Muscle of back (tissue), 13 donors: ENCODE measurements at places on chromosomes 3 and 15.

GRCh38 chr3:108863799-108864135, 41.2 kb downstream of the TRAT1 start:
- DNase-seq: no peak

DNA sequence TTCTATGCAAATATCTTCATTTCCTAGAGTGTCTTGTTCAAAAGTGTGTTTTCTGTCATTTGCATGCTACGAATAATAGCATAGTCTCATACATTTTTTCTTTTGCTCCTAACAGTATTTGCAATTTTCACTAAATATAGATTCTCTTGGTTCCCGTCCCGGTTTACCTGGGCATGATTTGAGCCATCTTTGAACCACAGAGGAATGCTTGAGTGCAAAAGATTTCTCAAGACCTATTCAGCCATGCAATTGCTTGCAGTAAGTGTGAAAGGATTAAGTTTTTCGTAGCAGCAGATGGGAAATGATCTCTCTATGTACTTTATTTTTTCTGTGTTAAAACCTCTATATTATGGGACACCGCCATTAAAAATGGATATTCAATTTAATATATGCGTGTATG, 733.0 kb downstream of the ZPLD1 start:
- no peak for DNase-seq

DNA sequence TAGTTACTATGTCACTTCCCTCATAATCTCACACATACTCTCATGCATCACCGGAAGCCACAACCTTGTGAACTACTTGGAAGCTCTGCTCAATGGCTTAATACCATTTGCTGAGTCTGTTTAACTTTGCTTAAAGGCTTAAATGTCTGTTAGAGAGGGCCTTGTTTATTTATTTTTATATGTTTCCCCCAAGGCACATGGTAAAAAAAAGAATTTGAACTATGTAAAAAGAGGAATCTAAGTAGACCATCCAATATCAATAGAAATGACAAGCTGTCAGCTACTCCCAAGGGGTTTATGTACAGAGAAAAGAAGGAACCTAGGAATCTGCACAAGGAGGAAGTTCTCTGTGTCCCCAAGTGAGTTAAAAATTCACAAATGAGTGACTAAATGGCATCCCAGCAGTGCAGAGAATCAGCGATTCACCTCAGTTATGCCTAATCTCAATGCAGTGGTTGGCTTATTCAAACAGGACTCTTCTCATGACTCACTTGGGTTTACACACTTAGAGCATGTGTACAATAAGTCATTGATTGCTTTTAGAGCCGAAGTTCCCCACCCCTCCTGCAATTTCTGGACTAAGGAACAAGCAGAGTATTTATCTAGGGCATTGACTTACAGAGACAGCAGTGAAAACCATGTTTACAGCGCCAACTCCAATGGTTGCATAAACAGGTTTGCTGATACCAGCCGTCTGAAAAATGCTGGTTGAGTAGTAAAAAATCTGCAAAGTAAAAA, 24.4 kb downstream of the SLC2A2 start:
- no peak for DNase-seq

GRCh38 chr3:102233881-102234280, 200.9 kb upstream of the ZPLD1 start:
- DNase-seq: no peak

GRCh38 chr15:90512981-90513380, 16.7 kb upstream of the CRTC3 start:
- DNase-seq: no peak
